ENCODE measurements at places on chromosomes 4 and X.
A peak's percentile ranks its signal among the peaks of the same experiment; 100 is the strongest.

- DNase-seq, result no peak
These were observed 104.3 kb upstream of the UGT8 start for GRCh38 chr4:114494246-114494803.

- DNase-seq, result no peak
These were observed 32.3 kb downstream of the PPP3CA start for GRCh38 chr4:101315041-101315440.

DNA sequence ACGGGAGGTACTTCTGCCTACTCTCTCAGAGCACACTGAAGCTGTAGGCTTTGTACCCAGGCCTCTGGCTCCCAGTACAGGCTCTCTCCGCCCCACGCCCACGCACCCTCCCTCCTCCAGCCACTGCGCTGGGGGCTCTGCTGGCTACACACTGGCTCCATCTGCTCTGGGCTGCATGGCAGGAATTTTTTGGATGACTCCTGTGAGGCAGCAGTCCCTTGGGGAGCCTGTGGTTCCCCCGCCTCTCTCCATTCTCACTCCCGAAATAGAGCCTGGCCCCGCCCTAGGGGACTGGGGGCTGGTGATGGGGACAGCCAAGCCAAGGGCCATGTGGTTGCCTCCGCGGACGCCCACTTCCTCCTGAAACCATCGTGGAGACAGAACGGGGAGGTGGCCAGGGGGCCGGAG, 58.1 kb upstream of the ADRA2C start:
- no peak for DNase-seq

DNA sequence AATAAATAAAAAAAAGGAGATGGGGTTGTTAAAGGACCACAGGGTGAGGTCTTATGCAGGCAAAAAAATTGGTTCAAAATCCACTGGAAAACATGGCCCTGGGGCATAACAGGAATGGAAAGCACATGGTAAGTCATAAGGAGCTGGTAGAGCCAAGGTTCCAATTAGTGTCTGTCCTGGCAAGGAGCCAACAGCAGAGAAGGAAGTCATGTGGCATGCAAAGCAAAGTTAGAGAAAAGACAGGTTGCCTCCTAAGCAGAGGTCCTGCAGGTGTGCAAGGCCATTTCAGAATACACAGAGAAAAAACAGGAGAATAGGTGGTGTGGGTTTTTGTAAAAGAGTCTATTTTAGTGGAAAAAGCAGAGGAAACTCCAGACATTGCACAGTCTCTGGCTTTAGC, 1881.7 kb downstream of the ARAP2 start:
- DNase-seq, result no peak

DNA sequence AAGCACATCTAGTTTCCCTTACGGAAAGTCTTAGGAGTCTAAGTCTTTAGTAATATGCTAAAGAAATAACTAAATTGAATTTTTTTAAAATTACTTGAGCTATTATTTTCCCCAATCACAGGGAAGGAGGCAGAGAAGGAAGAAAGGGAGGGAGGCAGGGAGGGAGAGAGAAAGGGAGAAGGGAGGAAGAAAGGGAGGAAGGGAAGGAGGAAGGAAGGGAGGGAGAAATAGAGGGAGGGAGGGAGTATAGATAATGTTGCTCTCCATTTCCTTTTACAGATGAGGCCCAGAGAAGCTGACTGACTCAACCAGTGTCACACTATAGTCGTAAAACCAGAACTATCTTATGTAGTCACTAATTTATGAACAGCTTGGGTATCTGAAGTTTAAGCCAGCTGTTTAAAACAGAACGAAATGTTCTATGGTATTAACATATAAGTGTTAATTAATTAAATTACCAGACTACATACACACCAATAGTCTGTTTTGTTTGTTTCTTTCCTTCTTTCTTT, 14.6 kb downstream of the SH3RF1 start:
- DNase-seq, result no peak

- no peak for DNase-seq
These were observed 255.1 kb upstream of the GPC4 start for GRCh38 chrX:133670383-133670782.

DNA sequence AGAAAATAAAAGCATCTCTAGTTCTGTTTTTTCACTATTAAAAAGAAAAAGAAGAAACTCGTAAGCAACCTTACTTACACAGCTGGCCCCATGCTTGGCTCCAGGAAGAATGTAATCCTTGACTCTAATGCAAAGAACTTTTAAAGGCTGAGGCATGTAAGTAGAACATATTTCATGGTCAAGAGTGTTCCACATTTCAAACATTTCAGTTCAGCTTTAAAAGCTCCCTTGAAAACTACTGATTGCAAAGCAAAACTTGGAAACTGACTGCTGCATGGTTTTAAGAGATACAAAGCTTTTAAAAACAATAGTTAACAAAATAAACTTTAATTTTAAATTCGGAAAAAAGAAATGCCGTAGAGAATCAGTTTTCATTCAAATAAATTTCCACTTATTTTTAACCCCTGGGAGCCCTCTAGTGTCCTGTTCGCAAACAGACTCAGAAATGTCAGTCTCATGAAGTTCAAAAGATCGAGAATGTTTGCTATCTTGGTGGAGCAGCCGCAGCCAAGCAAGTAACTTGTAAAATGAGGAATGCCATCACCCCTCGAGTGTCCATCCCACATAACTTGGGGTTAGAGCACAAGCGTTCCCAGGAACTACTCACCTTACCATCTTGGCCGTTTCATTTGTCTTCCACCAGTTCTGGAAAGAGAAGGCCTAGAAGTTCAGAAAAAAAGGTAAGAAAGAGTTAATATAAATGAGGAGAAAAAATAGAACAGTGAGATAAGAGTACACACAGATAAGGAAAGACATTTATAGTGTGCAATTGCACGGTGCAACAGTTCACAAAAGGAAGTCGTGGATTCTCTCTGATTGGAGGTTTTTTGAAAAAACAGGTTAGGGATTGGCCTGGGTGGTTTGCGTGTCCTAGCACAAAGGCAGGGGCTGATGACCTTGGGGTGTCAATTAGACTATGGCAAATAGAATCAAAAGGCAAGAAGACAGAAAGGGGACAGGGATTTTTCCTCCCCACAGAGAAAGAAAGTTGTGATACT, at the start of gene GASK1B:
GASK1B (minus strand) TSS at position 765 of the 998 bp plus-strand sequence. CDS start 1,650 bp downstream, outside the sequence.
- DNase-seq, result peak; percentile 82

DNA sequence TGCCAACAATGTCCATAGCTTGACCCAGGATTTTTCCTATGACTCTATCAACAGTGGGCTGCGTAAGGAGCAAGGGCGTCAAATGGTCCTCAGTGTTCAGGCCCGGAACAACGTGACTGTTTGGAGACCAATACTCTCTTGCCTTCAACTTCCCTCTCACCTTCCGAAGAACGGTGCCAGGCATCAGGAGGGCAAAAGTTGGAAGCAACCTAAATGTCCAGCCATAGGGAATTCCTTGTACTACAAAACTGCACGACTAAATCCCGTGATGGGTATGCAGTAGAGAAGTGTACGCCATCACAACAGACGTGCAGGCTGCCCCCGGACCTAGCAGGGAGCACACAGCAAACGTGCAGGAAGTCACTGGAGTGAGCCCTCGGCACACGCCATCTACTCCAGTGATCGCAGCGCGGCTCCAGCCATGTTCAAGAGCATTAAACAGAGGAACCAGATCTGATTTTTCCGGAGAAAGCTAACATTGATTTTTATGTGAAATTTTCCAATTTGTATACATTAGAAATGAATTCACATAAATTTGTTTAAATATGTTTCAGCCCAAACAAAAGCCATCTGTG, 79.0 kb downstream of the JAKMIP1 start:
- DNase-seq, result no peak

GRCh38 chrX:151359931-151360871, 36.8 kb upstream of the VMA21 start:
- DNase-seq, result no peak

GRCh38 chrX:132483951-132484350, 4.9 kb downstream of the MBNL3 start:
- DNase-seq, result no peak

DNA sequence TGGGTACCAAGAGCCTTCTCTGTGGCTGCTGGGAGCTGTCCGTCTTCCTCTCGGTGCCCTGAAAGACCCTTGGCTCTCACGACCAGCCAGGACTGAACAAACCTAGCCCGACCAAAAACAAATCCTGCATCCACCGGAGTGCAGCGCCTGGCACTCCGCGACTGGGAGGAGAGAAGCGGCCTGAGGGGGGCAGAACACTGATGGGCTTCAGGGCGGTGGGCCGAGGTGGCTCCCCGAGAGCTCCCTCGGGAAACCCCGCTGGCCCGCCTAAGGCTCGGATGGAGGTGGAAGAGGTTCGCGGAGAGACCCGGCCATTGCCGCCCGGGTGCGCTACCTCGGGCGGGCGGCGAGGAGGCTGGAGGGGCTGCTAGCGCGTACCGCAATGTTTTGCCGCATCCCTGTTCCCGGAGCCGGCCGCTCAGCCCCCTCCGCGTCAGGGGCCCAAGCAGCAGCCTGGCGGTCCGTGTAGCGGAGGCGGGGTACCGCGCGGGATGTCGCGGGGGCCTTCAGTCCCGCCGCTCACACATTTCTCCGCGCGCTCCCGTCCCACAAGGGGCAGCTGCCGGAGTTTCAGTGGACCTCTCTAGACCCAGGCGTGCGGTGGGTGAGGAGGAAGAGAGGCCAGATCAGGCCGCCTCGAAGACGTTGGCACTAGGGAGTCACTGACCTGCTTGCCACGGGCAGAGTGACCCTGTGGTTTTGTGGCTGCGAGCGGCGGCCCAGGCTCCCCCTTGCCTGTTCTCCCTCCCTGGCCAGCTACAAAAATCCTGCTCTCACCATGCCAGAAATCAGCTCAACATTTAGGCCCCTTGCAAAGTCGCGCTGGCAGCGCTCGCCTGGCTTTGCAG, 2.2 kb downstream of the SLITRK4 start:
- DNase-seq, result no peak

DNA sequence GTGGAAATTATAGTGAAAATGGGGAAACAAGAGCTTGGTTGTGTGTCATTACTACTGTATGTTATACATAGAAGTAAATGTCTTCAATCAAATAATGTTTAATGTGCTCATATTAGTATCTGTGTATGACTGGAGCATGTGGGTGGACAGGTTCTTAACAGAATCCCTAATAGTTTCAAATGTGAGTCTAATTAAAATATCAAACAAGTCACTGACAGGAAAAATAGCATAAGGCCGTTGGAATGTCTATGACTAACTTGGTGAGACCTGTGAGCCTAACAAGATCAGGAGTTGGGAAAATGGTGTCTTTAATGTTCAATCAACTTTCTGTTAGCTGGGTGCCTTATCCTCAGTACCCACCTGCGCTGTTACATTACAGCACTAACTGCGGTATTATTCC, 6.2 kb upstream of the CXCL3 start:
- no peak for DNase-seq

- DNase-seq, result no peak
These were observed 111.6 kb downstream of the MAGEB17 start for GRCh38 chrX:16278927-16279326.

DNA sequence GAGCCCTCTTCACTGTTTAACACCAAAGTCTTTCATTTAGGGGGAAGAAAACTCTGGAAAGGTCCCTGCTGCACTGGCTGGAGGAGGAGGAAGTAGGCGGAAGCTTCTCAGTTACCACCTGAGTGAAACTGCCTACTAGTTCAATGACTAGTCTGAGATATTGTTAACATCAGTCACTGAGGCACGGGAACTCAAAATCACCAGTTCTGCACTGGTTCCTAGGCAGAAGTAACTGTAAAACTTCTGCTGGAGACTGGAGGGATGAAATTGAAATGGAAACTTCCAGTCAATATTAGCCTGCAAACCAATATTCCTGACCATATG, 178.3 kb downstream of the SNCA start:
- no peak for DNase-seq

GRCh38 chrX:1393871-1394615, 2.1 kb upstream of the SLC25A6 start:
- DNase-seq, result no peak

DNA sequence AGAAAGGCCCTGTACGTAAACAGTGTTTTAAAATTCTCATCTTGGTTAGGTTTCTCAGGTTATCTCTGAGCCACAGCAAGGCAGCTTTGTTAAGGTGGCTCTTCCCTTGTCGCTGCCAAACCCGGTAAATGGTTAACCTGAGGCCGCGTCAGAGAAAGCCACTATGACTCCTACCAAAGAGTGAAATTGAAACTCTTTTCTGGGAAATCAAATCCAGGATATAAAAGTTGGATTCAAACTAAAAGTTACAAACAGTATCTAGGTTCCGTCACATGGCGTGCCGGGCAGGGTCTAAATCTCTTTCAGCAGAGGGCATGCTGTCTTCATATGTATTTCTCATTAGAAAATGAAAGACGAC, 433 bp downstream of the MMAA start:
- DNase-seq, result no peak

DNA sequence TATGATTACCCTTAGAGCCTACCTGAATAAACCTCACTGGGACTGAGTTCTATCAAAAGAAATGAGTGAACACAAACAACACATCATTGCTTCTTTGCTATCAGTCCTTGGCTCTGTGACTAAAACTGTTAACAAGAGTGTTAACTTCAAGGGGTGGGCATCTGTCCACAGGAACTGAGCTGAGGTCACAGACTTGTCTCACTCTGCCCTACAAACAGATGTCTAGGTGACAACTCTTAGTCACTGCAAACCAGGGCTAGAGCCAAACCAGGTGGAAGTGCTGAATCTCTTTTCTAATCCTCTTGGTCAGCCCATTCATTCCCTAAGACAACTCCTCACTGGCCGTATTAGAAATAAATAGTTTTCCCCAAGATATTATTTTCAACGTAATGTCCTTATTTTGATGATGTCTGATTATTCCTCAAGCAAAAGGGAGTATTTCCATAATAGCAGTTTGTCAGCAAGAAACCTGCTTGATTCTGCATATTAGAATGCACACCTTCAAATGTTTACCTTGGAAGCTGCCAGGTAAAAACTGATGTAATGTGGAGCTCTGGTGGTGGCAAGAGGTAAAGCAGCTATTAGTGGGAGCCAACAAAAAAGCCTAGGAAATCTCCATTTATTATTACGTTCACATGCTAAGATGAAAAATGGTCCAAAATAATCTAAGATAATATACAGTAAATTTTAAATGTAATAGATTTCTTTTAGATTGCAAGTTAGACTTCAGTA, 4.0 kb downstream of the COL25A1 start:
- no peak for DNase-seq

DNA sequence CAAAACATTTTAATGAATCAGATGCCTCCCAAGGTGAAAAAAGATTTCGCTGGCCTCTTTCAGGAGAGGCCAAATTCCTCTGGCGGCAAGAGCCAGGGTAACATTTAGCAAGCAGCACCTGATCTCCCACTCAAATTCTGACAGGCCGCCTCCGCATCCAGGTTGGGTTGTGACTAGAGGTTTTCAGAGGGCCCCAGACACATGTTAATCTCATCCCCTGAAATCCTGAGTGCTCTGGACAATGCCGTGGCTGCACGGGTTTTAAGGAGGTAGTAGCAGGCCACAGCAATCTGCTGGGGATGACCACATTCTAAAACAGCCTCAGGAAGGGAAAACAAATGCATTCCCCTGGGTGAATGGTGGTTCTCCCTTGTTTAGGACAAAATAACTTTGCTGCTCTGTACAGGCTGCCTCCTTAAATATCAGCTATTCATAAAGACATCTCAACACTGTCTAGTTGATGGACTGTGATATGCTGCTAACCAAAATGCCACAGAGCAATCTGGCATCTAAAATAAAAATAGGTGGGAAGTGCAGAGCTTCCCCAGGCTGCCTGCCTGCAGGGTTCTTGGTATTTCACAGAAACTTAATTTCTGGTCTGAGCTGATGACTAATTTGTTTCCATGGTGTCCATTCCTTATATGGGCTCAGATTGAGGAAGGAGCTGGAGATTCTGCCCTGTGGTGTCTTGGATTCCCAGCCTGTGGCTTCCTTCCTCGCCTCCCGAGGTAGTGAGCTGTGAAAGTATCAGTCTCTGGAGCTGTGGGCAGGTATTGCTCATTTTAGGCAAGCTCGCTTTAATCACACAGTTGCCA, 202.0 kb downstream of the DCLK2 start:
- peak; percentile 22 for DNase-seq

GRCh38 chrX:71102292-71102691, 4.2 kb downstream of the CXorf65 start:
- no peak for DNase-seq

Measured in hippocampal formation (tissue), 2 donors.